Muscle of arm (tissue), 14 donors: ENCODE measurements at places on chromosomes 2 and 18.
A peak's percentile ranks its signal among the peaks of the same experiment; 100 is the strongest.

DNA sequence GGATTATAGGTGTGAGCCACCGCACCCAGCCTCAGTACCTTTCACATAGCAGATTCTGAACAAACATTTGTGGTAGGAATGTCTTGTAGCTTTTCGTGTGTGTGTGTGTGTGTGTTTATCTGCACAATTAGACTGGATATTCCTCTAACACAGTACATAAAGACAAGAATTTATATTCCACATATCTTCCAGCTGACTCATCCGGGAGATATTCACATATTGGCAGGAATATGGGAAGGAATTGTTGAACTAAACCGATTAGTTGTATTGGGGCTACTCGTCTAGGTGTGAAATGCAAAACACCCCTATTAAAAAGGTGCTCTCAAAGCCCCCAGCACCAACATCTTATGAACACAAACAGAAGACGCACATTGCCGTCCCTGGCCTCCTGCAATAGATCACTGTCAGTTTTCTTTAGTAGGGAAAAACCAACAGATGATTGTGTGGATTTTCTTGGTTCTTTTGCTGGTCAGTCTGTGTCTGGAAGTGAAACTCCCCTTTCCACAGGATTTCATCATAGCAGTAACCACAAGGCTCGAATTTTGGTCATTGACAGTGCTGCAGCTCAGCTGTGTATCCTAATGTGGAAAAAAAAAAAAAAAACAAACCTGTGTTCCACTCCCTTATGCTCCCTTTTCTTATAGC, 208.5 kb upstream of the ACVR2A start:
- peak; percentile 19 for DNase-seq

GRCh38 chr2:217864963-217865772, 137.6 kb downstream of the TNS1 start:
- DNase-seq: no peak

- no peak for DNase-seq
Observed at GRCh38 chr2:170005702-170006101, 172.2 kb upstream of the MYO3B start.

GRCh38 chr2:152238016-152238415, 62.5 kb upstream of the STAM2 start:
- DNase-seq: no peak

- no peak for DNase-seq
Observed at GRCh38 chr2:32735348-32735747, 107.5 kb downstream of the TTC27 start.

GRCh38 chr2:224925810-224926100, 116.5 kb downstream of the DOCK10 start:
- no peak for DNase-seq

- DNase-seq: no peak
Observed at GRCh38 chr2:198545411-198545810, 741.0 kb downstream of the PLCL1 start.

GRCh38 chr2:240278661-240279060, 138.2 kb upstream of the OTOS start:
- DNase-seq: no peak

DNA sequence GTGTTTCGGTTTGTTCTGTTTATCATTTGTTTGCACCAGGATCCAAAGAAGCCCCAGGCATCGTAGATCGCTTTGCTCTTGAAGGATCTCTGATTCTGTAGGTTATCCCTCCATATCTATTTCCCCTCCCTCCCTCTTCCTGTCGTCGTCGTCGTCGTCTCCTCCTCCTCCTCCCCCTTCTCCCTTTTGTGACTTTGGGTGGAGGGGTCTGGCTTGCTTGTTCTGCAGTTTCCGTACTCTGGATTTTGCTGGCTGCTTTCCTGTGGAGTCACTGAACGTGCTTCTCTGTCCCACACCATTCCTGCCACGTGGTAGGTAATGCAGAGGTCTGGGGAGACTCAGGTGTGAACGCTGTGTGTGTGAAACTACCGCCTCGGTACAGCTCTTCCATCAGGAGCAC, 225.0 kb downstream of the LDLRAD4 start:
- no peak for DNase-seq

DNA sequence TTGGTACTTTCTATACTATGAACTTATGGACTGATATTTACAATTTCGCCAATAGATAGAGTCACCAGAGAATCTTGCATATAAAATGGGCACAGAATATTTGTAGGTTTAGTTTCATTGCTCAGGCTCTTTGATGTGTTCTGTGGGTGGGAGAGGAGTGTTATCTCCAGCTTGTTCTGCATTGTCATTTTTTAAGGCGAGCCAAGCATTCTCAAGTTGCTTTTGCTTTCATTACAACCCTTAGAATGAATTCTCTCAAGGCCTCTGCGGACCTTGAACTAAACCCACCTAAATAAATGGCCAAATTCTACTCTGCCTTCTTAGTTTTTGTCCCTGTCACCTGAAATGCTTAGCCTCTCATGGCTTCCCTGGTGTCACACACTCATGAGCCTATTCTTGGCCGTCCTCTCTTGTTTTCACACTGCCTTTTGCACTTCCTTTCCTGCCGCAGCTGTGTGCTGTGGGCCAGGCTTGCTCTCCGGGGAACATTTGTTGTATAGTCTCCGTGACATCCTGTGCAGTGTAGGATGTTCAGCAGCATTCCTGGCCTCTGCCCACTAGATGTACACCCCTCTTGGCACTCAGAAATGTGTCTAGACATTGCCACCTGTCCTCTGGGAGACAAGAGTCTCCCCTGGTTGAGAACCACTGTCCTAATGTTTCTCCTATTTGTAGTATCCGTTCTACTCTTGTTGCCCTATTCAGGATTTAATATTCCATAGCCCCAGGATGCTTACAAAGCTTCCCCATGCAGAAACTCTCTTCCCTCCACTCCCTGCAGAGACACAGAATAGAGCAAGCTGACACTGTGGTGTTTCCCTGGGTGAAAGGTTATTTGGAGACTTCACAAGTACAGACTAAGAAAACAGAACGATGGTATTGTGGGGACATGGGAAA, 255.6 kb downstream of the PTPRM start:
- DNase-seq: no peak

DNA sequence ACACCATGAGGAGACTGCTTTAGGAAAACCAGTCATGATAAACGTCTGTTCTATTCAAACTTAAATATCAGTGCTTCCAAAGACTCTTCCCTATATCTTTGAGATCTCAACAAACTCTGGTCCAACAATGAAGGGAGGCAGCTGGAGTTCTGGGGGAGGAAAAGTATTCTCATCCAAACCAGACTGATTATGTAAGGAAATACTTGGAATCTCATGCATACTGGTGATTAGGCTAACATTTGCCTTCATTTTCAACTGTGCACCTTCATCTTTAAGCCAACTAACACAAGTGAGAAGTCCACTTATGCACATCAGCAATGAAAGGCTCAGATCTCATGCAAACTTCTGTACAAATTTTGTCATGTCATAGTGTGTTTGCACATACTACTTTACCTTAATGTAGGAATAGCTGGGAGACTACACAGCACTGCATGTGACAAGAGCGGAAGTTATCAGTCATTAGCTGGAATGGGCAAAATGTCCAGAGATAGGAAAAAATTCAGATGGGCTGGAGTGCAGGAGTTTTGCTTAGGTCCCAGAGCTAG, 67.5 kb upstream of the STK17B start:
- DNase-seq: no peak

DNA sequence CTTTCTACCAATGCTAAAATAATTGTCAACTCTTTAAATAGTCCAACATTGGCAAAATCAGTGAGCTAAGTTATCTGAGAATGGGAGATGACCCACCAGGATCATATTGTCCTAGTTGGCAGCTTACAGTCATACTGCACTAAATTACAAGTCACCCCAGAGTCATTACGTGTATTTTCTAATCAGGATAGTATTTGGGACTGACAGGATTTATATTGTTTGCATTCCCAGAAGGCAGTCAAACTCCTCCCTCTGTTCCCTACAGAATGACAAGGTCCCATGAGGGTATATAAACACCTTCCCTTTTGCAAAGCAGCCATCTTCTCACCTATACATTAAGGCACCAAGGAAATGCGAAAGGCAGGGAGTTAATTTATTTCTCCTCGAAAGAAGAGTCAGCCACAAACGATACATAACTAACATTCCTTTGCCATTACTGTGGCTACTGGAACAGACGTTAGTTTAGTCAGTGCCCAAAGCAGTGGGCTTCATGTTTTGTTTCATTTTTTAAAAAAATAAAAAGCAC, 125.3 kb downstream of the ANTXR1 start:
- no peak for DNase-seq

GRCh38 chr2:134668821-134669220, 50.0 kb downstream of the TMEM163 start:
- no peak for DNase-seq

GRCh38 chr2:240631548-240632305, 6.4 kb downstream of the GPR35 start:
- DNase-seq: no peak

DNA sequence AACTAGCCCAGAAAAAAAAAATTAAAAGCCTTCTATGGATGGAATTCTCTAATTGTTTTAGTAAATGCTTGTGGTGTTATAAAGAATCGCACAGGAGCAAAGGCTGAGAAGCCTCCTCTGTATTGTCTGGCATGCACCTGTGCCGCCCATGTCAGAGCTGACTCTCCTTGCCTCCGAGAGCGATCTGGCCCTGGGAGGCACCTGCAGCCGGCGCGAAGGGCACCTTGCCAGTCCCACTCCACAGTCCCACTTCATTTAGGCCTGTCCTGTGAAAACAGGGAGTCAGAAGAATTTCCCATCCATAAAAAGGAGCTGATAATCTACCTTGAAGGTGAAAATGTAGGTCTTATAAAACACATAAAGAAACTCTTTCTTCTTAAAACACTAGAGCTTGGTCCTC, 170.9 kb upstream of the PXDN start:
- no peak for DNase-seq

- no peak for DNase-seq
Observed at GRCh38 chr2:26455037-26455669, 22.8 kb downstream of the OTOF start.

- DNase-seq: no peak
Observed at GRCh38 chr2:73337828-73338227, 44.5 kb upstream of the EGR4 start.

DNA sequence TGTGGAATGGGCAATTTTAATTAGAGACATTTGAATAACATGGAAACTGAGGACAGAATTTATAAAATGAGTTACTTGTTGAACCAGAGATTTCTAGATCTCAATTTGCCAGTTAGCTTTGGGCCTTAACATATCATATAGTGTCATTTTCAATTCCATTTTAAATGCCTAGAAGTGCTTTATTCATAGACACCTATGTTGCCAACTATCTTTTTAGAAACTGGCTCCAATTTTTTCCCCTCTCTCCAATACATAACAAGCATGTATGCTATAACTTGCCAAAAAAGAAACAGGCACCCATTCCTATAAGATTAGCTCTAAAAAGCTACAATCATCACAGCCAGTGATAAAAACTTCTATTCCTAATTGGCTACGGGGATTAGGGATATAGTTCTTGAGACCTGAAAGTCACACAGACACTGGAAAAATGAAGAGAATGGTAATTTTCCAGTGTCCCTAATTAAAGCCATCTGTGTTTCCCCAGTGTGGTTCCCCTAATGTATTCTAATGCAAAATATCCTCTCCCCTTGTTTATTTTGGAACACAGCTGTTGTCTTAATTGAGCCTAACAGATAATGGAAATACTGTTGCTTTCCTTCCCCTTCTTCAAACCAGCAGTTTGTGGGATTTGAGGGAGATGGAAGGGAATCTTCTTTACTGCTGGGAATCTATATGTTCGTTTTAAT, 205.5 kb upstream of the FSHR start:
- peak; percentile 18 for DNase-seq

- no peak for DNase-seq
Observed at GRCh38 chr2:103287746-103288145, 525.9 kb downstream of the TMEM182 start.

DNA sequence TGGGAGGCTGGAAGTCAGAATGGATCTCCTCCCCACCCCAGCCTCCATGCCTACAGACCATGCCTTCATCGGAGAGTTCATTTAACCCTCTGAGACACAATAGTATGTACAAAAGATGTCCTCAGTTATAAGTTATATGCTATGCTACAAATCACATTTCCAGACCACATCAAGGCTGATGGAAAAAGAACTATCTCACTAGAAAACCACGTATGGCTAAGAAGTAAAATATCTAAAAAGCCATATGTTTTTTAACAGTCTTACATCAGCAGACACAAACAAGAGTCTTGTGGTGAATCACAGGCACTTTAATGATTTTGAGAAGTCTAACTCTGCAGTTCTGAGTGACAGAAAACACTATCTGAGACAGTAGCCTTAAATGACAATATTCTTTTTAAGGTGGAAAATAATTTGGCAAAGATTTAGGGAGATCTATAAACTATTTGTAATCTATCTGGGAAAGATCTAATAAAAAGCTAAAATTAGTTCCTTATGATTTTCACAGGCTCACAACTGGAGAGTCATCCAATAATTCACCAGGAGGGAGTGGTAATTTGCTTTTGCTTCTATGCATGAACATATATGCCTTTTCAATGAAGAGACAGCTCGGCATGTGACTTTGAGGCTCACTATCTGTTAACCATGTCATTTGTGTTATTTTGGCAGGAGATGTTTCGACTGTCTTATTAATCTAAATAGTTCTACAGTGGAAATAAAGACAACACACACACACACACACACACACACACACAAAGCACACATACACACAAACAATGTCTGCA, 197.5 kb downstream of the IRS1 start:
- peak; percentile 24 for DNase-seq

DNA sequence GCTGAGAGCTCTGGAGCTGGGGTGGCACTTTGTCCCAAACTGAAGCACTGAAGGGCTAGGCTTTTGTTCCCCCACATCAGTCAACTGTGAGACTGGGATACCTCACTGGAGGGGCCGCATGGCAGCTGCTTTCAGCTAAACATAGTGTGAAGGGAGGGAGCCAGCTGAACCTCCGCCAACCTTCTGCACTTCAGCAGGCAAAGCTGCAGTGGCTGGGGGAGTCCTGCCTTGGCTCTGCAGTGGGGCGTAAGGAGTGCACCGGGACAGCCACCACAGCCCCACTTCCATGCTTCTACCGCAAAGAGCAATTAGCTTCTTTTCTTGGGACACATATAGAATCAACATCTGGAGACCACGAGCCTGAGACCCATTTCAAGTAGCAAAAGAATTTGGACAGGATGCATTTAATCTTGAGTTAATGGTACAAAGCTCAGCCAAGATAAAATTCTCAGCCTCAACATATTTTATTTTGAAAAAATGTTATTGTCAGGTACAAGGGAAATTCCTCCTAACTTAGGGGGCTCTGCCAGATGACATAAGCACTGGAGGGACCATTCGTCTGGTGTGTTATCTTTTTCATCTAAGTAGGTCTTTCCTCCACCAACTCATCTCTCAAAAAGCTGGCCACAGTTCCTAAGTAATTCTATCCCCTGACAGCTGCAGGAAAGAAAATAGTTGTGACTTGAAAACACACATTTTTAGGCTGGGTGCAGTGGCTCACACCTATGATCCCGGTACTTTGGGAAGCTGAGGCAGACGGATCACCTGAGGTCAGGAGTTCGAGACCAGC, 25.6 kb upstream of the MYCN start:
- DNase-seq: peak; percentile 73

GRCh38 chr2:231321556-231322334, 73.8 kb upstream of the B3GNT7 start:
- no peak for DNase-seq

- no peak for DNase-seq
Observed at GRCh38 chr18:7202169-7202568, 28.7 kb upstream of the LRRC30 start.
